ENCODE measurements at places on chromosomes 3 and 15.

DNA sequence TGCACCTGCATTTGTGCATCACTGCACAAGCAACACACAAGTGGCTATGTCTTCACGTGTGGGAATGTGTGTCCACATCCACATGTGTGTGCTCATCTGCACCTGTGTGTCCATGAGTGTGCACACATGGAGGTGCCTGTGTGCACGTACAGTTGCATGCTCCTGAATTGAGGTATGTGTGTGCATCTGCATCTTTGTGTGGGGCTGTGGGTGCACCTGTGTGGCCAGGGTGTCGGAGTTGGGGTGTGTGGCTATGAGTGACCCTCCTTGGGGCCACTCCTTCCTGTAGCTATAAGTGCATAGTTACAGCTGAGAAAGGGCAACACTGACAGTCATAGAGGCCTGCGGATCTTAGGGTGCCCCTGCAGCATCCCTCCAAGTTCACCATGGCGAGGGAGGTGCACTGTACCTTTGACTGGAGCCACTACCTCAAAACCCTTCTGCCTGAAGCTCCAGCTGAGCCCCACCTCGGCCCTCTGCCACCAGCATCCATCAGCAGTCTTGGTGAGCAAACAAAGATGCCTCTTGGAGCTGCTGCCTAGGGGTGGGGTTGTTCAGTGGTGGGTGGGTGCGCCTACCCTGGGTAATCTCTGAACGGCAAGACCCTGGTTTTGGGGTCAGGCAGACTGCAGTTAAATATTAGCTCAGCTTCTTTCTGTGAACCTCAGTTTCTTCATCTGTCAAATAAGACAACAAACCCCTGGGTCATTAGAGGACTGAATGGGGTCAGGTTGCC is 5.2 kb upstream of the HHATL start:
- no peak for DNase-seq

- DNase-seq = no peak
Measured at GRCh38 chr3:179150610-179151009, 2.5 kb downstream of the PIK3CA start.

DNA sequence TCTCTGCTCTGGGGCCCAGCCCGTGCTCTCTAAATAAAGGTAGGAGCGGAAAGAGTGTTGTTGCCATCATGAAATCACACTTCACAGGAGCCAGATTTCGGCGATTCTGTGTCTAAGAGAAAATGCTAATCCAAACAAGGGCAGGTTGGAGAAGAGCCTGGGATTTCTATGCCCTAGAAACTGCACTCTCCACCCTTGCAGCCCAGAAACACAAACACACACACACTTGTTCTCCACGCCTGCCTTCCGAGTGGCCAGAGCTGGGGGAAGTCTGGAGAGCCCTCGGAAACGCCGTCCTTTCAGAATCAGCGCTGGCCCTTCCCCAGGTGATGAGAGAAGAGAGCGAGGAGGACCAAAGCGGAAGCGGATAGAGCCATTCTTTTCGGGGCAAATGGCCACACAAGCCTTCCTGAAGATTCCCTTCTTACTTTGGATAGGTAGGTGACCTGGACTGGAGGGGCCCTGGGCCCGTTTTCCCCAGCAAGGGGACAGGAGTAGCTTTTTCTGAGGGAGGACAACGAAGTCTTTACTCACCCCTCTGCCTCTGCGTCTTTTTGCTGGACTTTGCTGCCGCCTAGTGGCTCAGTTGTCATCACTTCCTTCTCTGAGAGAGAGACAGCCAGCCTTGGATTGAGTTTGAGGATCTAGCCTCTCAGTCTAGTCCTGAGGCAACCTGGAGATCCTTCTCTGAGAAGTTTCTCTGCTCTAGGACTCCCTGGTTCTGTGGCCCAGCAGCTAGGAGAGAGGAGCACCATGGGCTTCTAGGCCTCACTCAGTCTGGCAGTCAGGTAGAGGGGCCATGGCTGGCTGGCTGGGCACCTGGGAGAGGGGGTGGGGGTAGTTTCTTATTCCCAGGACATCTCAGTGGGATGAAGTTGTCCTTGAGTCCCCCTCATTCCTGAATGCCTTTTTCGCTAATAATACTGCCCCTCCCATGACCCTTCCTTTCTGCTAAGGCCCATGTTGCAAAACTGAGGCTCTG is 37.7 kb downstream of the SENP8 start:
- peak; percentile 74 for DNase-seq

DNA sequence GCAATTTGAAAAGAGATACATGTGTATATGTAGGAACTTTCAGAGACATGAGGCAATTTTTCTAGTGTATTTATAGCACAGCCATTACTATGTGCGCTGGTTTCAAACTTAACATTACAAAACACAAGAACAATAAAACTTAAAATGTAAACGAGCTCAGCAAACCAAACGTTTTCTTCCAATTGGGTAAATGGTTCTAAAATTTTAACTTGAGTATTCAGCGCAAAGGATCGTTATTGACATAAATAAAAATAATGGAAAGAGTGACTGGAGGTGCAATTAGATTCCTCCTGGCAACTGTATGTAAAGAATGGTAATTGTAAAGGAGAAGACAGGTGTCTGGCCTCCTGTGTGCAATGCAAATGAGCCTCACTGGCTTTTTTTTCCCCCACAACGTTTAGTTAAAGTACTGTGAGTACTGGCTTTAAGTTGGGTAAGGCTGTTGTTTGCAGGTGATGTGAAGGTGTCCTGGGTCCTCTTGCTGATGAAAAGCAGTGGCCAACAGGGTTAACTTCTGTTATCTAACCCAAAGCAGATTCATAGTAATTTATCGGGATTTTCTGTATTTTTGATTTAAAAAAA is 14.1 kb upstream of the GADL1 start:
- DNase-seq = no peak

DNA sequence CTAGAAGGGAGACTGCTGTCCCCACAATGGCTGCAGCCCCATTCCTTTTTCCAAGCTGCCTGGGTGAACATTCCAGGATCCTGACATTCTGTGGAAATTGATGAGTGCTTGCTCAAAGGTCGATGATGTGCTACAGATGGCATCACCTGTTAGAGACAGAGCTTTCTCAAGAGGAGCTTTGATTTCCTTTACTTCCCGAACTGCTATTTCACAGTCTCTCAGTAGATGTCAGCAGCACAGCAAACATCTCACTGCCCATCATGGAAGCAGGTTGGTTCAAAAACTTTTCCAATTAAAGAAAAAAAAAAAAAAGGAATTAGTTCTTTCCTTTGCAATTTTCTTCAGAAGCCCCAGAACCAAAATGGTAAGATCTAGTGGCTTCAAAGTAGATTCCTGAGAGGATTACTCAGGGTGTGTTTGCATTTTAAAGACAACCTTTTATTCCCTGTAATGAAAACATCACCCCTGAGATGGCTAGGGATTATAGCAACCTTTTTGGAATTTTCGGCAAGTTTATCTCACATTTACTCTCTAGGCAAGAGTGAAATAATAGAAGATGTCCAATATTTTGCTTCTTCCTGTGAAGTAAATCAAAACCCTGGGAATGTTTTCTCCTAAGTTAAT is 44.8 kb downstream of the POLR2M start:
- DNase-seq = peak; percentile 48

GRCh38 chr15:35376707-35377106 is 169.3 kb downstream of the DPH6 start:
- DNase-seq = peak; percentile 49

- DNase-seq = no peak
Measured at GRCh38 chr15:90036806-90037510, 35.8 kb downstream of the ZNF710 start.

GRCh38 chr15:34011481-34011880 is 27.5 kb downstream of the AVEN start:
- DNase-seq = no peak

DNA sequence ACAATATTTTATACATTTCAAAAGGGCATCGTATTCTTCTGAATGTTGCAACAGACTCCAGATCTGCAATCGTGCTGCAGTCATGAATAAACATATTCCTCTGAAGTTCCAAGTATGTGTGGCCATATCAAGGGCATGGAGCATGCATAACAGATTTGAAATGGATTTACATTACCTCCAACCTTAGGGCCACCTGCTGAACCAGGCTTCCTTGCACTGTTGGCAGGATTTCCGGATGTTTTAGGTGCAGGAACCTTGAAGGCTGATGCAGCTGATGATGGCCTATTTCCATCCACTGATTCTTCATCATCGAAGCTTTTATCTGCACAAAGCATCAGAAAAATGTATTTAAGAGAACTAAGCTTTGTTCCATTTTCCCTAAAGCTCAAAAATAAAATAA is 73.5 kb downstream of the CLASP2 start:
- DNase-seq = no peak

DNA sequence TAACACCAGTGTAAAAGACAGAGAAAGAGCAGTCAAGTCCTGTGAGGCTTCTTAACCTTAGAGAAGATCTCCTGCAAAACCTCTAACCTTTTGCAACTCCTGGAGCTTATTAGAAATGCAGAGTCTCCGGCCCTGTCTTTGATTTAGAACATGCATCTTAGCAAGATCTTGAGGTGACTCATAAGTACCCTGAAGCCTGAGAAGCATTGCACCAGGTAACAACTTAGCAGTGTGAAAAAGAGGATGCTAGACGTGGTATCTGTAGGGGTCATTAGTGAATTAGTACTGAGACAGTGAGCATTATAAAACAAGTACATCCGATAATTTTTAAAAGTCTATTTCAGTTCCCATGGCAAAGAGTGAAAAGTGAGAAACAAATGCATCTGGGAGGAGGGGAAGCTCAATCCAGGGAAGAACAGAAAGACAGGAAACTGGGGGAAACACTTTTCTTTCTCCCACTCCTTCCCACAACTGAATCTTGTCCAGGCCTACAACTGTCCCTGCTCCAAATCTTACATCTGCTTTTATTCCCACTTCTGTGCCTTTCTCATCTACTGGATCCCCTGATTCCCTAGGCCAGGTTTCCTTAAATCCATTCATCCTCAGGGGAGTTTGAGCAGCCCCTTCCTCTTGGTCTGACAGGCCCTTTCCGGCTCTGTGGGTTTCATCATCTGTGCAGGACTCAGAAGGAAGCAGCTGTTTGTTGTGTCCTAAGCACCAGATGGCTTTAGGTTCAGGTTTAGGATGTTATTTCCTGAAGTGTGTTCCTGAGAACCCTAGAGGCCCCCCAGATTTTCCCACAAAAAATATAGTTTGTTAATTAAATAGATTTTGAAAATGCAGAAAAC is 128.1 kb upstream of the IL12A start:
- DNase-seq = no peak

DNA sequence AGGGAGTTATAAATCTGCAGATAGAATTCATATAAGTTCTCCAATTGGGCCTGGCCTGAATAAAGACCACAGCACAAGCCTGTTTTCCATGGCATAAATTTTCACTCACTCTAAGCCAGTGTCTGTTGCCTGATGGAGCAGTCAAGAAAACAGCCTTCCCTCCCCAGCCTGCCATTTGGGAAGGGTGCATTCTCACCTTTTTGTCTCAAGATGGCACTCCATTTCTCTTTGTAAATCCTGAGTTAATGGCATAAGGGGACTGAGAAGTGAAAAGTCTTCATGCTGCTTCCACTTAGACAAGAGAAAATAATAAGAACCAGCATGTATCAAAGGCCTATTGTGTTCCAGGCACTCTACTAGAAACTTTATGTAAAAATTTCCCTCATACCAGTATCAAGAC is 115.6 kb upstream of the MANF start:
- DNase-seq = peak; percentile 45

All from bronchial epithelial cell (primary cell).